Cerebellum (tissue), 4 donors: ENCODE measurements at places on chromosomes 16 and 17. TPM values are rescaled to one million over a fixed set of nuclear protein-coding genes. Genes with fewer than 3 reads are reported as not detected.

DNA sequence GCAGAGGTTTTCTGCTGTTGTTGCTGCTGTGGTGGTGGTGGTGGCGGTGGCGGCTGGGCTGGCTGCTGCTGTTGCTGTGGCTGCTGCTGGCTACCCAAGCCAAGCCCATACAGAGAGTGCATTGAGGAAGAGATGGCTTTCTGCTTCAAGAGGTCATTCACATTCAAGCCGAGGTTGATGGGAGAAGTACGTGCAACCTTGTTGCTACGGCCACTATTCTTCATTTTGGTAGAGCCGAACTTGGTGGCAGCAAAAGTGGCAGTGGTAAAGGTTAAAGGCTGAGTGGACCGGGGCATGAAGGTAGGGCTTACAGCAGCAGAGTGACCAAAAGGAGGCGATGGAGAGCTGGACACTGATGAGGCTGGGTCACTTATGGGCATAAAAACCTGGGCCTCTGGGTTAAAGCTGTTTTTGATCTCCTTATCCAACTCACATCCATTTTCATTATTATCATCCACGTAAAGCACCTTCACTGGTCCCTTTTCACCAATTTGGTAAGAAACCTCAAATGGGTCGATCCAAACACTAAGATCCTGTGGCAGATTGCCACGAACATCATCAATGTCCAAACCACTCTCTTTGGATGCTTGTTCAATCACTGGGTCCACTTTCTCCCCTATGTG lies 2.8 kb downstream of the TOB1 start:
- peak; percentile 53 for DNase-seq

DNA sequence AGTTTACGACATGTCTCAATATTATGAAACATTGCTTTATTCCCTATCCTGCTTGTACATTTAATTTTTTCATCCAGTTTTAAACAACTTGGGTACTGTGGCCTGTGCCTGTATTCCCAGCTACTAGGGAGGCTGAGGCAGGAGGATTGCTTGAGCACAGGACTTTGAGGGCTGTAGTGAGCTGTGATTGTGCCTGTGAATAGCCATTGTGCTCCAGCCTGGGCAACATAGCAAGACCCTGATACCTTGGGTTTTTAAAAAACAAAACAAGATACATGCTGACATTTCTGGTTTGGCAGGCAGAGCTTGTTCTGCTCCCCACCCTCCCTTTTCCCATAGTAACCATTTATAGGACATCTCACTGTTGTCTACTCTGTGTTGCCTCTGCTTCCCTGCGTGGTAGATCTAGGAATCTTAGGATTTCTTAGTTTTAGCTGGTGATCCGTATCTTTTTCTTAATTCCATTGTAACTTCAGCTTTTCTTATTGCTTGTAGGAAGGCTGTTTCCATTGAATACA lies 35.6 kb downstream of the TENT4B start:
- no peak for DNase-seq

DNA sequence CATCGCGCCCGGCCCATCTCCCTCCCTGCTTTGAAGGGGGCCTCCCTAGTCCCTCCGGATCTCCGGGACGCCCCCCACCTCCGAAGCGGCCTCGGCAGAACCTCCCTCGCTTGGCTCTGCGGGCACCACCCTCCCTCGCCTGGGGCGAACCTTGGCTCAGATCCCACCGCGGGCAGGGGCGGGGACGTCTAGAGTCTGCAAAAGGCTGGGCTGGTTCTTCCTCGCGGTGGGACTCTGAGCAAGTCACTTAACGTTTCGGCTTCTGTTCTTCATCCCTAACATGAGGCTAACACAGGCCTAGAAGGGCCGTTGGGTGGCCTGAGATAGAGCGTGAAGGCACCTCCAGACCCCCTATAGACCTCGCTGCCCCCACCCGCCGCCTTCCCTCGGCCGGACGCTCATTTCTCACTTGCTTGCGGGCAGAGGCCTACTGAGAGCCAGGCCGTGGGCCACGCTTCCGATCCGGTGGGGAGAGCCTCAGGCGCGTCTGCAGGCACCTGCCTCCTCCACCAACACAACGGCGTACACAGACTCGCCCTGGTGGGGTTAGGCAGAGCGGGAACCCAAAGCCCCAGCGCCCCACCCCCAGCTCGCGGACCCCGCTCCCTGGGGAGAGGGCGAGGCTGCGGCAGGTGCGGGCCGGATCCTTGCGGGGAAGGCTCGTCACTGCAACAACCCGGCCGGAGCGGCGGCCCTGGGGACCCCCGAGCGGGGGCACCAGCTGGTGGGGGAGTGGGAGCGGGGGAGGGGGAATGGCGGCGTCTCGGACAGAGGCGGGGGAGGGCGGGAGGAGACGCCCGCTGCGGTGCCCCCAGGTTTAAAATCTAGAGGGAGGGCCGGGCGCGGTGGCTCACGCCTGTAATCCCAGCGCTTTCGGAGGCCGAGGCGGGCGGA lies 5.4 kb downstream of the MYO1C start:
- no peak for DNase-seq

- no peak for DNase-seq
These were observed 182.9 kb downstream of the SHISA9 start for GRCh38 chr16:13084331-13084730.

- DNase-seq, result no peak
These were observed 55.9 kb downstream of the KCNJ2 start for GRCh38 chr17:70225276-70225675.

- DNase-seq, result no peak
These were observed 17.7 kb downstream of the TOX3 start for GRCh38 chr16:52529226-52529625.

GRCh38 chr17:71914812-71915211 lies 206.0 kb upstream of the SOX9 start:
- DNase-seq, result no peak

DNA sequence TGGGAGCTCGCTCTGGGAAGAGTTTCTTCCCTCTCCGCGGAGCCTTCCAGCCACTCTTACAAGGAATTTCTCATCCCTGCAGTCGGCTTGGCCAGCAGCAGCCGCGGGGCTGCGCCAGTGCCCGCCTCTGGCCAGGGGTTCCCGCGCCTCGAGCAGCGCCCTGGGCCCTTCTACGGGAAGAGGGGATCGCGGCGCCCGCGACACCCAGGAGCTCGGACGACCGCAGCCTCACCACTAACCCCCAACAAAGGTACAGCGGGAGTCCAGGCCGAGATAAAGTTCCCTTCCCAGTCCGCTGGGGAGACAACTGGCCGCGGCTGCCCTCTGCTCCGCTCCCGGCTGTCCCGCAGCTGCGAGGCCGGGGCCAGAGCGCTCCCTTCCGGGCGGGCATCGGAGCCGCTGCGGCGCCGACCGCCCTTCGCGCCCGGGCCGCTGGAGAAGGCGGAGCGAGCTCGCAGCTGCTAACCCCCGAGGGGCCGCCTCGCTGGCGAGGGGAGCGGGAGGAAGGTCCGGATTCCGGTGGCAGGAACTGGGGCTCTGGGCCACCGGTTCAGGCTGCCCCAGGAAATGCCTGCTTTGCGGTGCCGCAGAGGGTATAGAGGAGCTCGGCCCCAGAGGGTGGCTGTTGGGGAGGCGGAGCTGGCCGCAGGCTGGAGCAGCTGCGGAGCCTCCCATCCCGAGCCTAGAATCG lies 3.6 kb upstream of the HS3ST3B1 start:
- DNase-seq, result no peak

DNA sequence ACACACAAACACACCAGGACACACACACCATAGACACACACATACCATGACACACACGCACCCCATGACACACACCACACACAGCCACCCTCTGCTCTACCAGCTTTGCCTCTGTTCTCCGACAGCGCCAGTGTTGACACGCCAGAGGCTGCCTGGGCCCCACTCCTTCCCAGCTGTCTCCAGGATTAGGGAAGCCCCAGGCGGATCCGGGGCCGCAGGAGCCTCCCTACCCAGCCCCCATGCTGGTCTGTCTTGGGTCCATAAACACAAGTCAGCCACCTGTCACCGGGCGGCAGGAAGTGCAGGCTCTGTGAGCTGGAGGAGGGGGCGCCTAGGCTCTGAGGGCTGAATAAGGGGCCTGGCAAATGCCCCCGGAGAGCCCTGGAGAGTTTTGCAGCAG lies 10.5 kb downstream of the TBC1D16 start:
- peak; percentile 40 for DNase-seq

DNA sequence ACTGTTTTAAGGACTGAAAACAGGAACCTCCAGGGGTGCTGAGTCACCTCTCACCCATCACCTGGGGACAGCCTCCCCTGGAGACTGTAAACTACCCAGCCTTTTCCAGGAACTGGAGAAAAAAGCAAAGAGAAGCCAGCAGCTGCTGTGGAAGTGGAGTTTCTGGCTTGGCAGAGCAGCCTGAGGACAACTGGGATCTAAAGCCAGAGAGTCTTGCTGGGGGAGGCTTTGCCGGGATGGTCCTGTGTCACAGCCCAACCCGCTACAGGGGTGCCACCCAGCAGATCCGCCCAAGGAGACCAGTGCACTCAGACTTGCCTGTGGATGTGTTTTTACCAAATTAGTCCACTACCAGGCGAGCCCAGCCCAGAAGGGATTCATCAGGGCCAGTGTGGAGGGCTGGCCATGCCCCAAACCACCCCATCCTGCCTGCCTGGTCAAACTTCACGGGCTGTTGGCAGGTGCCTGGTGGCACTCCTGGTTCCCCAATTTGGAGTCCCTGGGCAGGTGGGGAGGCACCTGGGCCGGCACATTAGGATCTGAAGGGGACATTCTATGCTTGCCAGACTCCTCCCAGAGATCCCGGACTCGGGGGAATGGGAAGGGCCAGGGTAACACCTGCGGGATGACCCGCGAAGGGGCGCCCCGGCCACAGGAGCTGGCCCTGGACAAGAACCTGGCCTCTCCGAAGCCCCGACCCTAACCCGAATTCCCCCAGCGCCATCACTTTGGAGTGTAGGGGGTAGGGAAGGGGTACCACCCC lies 771 bp downstream of the MSRB1 start:
- DNase-seq, result no peak

GRCh38 chr16:85419503-85420408 lies 193.4 kb upstream of the GSE1 start:
- no peak for DNase-seq

GRCh38 chr17:60167065-60167741 lies 17.4 kb downstream of the CA4 start:
- DNase-seq, result peak; percentile 2

DNA sequence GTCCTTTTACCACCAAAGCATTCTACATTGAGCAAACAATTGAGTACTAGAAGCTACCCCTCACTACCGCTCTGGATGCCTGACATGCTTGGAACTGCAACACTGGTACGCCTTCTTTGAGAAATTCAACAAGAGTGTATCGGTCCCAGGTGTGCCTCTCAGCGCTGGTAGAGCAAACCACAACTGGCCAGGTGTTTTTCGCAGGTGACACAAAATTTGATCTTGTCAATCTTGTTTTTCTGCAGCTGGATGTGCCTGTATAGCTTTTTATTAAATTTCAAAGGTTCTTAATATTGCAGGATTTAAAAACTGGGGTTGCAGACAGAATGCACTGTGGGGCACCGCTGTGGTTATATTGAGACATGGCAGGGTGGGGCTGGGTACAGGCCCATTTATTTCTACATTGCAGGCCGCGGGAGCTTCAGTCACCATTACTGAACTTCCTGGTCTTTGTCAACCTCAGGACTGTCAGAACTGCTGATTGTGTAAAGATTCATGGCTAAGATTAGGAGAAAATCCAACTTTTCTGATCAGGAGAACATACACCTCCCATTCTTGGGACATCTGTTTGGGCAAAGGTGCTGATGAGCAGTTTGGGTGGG lies 4.5 kb upstream of the SNX20 start:
- no peak for DNase-seq

DNA sequence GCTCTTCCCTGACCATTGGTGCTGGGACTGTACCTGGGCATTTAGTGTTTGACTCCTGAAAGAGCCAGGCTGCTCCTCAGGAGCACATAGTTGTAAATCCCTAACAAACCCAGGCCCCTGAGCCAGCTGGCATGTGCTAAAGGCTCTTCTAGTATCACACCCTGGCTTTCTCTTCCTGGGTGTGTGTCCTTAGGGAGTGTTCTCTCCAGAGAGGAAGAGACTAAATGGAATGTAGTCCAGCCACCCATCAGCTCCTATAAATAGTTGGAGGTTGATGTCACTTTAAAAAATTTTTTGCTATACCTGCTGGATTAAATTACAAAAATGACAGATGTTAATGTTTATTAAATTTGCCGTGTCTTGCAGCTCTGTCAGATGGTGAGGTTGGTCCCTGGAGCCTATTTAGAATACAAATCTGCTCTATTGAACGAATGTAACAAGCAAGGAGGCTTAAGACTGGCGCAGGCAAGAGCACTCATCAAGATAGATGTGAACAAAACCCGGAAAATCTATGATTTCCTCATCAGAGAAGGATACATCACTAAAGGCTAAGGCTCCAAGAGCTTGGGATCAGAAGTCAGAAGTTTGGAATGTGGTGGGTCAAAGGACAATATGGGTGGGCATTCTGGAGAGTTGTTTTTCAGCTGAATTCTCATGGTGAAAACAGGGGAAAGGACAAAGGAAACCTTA lies 13.1 kb upstream of the DUSP14 start:
- DNase-seq, result no peak

DNA sequence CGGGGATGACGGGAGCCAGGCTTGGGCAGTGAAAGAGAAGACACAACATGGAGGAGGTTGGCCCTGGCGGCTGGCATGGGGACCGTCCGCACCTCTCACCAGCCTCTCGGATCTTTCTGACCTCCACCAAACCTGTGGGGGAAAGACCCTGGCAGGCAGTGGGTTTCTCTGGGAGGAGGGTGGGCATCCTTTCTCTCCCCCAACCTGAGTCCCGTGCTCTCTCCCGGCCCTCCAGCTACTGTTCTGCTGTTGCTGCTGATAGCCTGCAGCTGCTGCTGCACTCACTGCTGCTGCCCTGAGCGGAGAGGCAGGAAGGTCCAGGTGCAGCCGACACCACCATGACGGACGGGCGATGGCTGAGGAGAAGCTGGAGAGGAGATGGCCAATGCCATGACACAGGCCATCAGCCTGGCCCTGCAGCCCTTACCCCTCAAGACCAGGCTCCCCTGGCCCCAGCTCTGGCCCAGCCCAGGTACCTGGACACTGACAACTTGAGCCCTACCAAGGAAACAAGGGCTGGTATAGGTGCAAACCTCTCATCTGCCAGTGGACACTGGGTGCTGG lies 7.4 kb downstream of the SMIM5 start:
- DNase-seq, result no peak

DNA sequence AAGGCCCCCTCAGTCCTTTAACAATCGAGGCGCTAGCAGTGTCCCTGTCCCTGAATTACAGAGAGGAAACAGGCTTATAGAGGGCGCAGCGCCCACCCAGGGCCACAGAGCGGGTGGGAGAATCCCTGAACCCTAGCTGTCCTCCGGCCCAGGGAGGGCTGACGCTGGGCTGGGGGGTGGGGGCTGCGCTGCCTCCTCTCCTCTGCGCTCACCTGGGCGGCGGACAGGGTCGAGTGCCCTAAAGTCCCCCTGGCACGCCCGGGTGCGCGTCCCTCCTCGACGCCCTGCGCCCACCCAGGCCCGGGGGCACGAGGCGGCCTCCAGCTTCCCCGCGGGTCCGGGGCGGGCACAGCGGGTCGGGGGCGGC lies 200.4 kb upstream of the N4BP1 start:
- DNase-seq, result no peak

- no peak for DNase-seq
These were observed 74.8 kb upstream of the MARCHF10 start for GRCh38 chr17:62882878-62883277.

Gene ZPBP2
- not detected for total RNA-seq

Gene RNF222
- not detected for total RNA-seq

Gene SNAI3
- not detected for total RNA-seq

Gene SLC47A2
- total RNA-seq, result 0.27 TPM

Gene KLHL10
- not detected for total RNA-seq

Gene TPSD1
- not detected for total RNA-seq

Gene SMTNL2
- total RNA-seq, result 5.6 TPM

Gene NFATC2IP
- 35.2 TPM for total RNA-seq

Gene KRT28
- total RNA-seq, result not detected

Gene SKAP1
- total RNA-seq, result 0.64 TPM

Gene MLST8
- 8.9 TPM for total RNA-seq

Gene TPSB2
- not detected for total RNA-seq

Gene SLC43A2
- 18.0 TPM for total RNA-seq

Gene WNK4
- 0.82 TPM for total RNA-seq

Gene SMPD3
- total RNA-seq, result 40.6 TPM

Gene MYH2
- total RNA-seq, result 0.91 TPM
